ENCODE measurements at places on chromosomes 3 and 15.

DNA sequence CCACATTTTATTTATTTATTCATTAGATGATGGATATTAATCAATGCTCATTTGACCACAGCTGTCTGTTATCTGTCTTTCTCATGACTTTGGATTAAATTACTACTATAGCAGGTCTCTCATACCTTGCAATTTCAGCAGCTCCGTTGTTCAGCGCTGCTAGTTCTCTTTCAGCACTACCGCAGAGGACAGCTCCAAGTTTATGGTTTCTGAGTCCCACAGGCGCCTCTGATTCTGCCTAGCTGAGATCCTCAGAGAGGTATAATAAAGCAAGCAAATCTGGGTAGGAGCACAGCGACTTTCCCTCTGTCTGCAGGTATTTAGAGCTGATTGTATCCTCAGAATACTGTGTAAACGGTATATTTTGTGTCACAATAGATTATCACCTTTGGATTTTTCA, 204.9 kb downstream of the CNTN4 start:
- DNase-seq = no peak

GRCh38 chr3:69320871-69321271, 65.0 kb downstream of the FRMD4B start:
- no peak for DNase-seq

DNA sequence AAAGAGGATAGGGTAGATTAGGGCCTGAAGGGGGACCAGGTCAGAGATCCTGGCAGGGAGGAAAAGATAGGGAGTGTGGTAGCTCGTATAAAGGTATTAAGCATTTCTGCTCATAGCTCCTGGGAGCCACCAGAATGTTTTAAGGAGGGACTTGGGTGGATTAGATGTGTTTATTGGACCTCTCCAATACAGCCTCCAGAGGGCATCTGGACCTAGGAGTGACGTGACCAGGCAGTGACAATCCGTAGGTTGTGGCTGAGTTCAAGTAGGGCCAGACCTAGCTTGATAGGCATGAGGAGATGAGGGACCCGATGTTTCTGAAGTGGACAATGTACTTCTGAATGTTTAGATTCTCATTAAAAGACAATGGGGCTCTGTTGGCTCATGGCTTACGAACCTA, 435.2 kb downstream of the MCTP2 start:
- DNase-seq = no peak

DNA sequence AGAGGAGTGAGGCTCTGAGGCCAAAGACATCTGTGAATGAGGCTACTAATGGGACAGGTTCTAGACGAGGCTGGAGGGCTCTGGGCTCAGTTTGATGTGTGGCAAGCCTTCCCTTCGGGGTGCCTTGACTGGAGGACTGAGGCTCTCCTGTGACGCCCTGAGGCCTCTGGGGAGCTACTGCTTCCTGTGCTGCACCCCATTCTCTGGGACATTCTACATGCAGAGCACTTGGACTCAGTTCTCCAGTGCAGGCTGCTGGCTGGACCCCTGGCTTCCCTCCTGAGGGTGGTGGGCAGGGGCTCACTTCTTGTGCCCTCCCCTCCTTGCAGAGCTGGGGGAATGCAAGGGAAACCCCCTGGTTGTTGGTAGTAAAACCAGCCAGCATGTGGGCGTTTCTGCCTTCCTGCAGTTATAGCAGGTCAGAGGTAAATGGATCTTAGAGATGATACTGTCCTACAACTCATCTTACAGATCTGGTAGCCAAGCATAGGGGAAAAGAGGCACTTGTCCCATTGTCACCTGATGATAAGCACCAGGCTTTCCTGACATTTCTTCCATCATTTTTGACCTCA, 133.3 kb downstream of the CHDH start:
- no peak for DNase-seq

- no peak for DNase-seq
These were observed 17.8 kb downstream of the TF start for GRCh38 chr3:133763797-133764683.

DNA sequence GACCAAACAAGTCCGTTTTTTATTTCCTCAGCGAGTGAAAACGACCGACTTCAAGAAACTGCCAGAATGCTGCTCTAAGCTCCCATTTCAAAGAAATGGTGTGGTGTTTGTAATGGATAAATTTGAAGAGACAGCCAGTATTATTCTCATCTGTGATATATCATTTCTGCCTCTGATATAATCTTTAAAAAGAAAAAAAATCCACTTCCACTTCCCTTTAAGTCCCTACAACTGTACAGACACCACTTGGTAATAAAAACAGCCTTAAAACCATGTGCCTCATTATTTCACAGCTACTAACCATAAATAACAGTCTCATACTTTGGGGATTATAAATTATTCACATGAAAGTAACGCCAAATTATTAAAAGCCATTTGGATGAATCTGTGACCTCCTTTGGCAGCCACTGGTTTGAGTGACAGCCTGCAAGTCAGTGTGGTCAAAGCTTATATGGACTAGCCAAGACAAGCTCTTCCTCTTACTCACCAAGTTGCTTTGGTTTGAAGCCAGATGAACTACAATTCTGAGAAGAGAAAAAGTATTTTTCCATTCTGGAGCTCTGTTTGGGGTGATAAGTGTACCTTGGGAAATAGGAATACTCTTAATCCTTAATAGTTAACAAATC, 168.0 kb downstream of the SHOX2 start:
- no peak for DNase-seq

DNA sequence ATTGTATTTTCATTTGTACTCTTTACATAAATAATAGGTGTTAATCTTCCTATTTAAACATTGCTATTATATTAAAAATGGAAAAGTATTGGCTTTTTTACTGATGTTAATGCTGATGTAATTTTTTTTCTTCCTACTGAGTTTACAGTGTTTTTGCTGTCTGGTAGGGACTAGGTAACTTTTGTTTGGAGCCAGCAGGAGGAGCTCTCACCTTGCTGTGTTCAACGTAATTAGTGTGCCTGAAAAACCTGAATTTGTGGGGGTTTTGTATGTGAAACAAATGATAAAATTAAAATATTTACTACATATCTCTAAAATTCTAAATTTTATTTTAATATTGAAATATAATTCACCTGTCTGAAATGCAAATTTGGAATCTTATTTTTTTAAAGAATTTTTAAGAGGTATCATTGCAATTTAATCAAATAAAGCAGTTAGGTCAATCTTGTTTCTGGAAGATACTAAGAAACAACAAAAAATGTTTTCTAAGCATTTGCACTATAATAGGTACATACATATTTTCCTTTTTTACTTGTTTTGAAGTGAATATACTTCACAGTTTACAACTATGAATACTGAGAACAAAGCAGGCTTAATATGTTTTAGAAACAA, 48.8 kb downstream of the EPHA6 start:
- no peak for DNase-seq

- no peak for DNase-seq
These were observed 157.3 kb downstream of the ADAMTS9 start for GRCh38 chr3:64530434-64531049.

- DNase-seq = no peak
These were observed 631.0 kb upstream of the ALCAM start for GRCh38 chr3:104735691-104736090.

GRCh38 chr15:90686435-90687218, 30.5 kb upstream of the BLM start:
- no peak for DNase-seq

DNA sequence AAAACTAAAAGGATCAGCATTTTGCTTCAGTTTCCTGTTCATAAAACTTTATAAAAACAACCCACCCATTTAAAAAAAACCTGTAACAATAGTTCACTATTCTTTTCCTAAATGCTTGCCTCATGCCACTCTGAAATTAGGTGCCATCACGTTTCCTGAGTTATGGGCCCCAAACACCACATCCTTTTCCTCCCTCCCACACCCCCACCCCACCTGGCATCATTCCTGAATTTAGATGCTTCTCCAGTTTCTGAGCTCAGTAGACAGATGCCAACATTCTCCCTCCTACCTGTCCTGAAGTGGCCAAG, 11.9 kb upstream of the ARHGEF3 start:
- no peak for DNase-seq

- DNase-seq = no peak
These were observed 68.0 kb upstream of the SLC6A11 start for GRCh38 chr3:10748040-10748439.

DNA sequence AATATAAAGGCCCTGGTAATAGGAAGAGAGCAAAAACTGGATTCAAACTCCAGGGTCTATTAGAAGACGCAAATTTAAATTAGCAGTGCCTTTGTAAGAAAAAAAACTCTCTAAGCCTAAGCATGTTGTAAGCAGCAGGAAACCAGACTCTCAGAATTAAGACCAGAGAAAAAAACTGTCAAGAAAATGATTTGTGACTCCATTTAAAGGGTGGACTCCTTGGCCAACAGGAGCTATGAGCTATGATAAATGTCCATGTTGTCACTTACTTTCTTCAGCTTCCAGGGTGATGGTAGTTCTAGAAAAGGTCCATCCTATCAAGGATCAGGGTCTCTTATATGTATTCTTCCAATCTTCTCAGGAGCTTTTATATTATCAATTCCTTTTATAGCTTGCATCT, 34.9 kb upstream of the CCDC50 start:
- DNase-seq = no peak

GRCh38 chr15:60212536-60212935, 185.2 kb downstream of the ANXA2 start:
- no peak for DNase-seq

- no peak for DNase-seq
These were observed 2.4 kb downstream of the SKOR1 start for GRCh38 chr15:67827562-67828277.

DNA sequence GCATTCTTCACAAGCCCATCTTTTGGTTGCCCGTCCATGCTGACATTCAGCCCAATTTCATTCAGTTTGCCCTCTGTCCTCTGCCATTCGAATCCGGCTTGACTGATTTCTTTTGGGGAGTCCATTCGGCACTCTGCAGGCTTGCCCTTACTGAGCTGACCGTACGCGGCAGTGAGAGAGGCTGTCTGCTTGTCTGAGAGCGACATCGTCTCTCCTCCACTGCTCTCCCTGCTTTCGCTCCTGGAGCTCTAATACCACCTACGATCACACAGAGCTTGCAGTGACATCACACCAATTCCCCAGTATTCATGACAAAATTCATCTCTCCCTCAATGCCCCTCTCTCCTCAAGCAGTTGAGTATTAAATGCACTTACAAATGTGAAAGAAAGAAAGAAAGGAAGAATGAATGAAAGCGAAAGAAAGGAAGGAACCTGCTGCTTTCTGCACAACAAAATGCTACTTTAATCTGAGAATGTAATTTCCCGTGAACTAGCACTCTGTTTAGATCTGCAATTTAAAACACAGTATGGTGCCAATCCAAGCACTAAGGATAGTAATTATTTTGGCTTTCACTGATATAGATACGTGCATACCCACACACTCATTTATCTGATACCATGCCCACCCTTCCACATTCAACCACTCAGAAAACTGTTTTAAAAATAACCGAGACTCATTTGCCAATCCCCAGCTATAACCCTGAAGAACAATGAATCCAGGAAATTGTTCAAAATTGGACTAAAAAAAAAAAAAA, 89.5 kb downstream of the DHX30 start:
- no peak for DNase-seq

GRCh38 chr15:23482764-23483489, 35.9 kb upstream of the GOLGA6L2 start:
- no peak for DNase-seq

- no peak for DNase-seq
These were observed 22.7 kb upstream of the ZNF639 start for GRCh38 chr3:179299999-179300613.

DNA sequence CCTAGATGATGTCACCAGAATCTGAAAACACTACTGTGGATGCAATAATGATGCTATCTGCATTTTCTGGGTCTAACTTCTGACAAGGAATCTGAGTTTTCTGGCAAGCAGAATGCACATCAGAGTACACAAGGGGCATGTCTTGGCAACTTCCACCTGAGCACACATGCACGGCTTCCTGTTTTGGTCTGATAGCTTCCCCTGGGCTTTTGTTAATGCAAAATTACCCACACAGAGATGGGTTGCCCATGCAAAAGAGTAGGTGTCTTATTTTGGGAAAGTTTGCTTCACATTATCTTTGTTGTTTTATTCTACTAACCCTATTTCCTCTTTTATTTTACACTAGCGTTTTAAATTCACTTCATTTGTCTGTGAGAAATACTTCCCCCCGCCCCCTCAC, 74.2 kb upstream of the SATB1 start:
- DNase-seq = no peak

GRCh38 chr15:68500363-68501258, 68.6 kb upstream of the ITGA11 start:
- DNase-seq = no peak
